Progenitor cell of endocrine pancreas (in vitro differentiated cells): ENCODE measurements at places on chromosomes 12 and 14.

- DNase-seq, result no peak
These were observed 15.1 kb downstream of the ADIPOR2 start for GRCh38 chr12:1705774-1706631.

GRCh38 chr12:108634341-108634751 is 652 bp upstream of the SELPLG start:
- DNase-seq, result no peak

DNA sequence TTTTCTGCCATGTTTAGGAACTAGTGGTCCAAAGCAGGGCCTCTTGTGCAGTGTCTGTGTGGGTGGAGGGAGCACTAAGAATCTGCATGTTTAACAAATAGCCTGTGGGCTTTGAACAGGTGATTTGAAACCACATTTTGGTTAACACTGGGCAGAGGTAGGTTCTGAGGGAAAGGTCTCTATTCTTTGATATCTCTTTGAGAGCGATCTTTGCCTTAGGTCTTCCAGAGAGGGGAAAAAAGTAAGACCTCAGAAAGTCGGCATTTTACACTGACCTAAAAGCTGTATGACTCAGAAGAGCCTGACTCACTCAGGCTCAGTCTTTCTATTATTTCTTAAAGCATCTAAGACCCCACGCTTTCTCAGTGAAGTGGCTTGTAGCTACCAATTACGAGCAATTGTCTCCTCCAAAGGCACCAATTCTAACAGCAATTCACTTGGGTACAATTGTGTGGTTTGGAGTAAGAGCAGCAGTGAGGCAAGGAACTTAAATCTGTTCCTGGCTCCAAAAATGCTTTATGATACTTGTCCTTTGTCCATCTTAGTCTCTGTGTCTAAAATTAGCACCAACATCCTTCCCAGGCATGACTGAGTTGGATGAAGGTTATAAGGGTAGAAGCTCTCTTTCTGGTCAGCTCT is 8.8 kb downstream of the EIF2B2 start:
- DNase-seq, result no peak

DNA sequence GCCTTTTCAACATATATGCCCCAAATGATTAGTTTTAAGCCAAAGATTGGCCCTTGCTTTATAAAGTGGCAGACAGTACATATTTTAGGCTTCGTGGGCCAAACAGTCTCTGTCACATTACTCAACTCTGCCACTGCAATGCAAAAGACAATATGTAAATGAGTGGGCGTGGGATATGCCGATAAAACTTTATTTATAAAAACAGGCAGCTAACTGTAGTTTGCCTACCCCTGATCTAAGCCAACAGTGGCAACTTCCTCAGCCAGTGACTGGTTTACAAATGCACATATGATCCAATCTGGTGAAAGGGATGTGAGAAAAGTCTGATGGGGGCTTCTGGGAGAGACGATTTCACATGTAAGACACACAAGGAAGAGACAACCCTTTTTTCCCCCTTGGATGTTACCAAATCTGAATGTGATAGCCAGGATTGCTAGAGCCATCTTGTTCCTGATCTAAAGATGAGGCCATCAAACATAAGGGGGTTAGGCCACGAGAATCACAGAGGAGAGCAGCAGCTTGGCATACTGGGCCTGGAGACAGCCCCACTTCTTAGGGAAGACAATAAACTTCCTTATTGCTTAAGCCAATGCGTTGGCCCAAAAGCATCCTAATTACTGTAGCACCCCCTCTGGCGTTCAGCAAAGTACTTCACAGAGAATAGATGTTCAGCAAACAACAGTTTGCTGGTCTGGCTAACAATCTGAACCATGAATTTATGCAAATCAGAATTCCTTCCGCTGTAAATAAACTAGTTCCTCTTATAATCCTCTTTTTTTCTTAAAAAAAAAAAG is 75.2 kb upstream of the TMCC3 start:
- no peak for DNase-seq

DNA sequence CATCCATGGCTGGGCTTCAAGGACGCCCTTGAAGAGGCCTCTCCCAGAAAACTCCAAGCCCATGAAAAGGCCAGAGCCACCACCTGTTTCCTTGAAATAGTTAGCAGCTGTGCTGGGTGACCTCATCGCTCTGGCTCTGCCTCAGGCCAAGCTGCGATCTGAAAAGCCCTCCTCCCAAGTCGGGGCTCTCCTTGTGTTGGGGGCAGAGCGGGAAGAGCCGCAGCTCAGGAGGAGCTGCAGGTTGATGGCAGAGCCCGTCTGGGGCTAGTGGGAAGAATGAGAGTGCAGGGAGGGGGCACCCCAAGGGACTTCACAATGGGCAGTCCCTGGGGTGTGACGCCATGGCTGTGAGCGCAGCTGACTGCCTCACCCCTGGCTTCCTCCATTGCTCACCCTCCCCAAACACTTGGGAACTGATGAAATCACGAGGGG is 50.0 kb upstream of the STON2 start:
- no peak for DNase-seq

- DNase-seq, result no peak
These were observed 77.7 kb downstream of the KCNK10 start for GRCh38 chr14:88245321-88245720.

DNA sequence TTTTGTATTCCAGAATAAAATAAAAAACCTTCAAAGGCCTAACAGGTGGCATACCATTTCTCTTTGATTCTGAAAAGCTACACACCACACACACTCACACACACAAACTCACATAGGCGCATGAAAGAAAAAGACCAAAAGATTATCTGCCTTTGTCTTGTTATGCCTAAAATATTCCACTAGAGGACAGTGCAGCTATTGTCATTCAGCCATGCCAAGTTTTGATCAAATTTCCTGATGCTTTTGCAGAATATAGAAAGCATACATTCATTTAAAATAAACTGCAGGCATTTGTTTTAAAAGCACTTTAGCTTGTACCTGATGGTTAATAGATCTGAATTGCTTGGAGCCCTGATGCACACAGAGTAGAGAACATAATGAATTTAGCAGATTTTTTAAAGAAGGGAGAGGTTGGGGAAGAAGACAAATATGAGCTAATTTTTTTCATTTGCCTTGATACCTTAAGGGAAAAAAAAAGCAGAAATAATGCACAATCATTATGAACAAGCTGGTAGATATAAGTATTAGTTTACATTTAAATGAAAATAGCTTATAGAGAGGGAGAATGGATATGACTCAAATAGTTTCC is 1766.9 kb upstream of the SEL1L start:
- no peak for DNase-seq

DNA sequence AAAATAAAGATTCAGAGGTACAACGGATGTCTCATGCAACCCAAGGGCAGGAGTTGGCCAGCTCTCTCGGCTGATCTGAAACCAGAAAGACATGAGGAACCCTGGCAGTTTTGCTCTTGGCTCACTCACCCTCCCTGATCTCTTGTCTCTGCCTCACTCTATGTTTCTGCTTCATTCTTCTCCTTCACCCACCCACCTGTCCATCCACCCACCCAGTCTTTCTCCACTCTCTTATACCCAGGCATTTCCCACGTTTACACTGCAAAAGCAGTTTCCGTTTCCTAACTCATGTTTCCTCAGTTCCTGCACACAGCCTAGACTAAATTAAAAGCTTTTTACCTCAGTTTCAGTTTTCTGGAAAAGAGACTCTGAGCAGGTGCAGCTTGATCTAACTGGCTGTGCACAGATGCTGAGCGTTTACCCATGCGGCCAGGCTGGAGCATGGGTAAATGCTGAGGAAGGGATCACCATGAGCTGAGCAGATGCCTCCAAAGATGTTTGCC is 157.6 kb downstream of the PRKCH start:
- DNase-seq, result no peak

GRCh38 chr12:113318900-113319628 is 15.8 kb downstream of the SLC8B1 start:
- DNase-seq, result no peak

- DNase-seq, result no peak
These were observed 287.3 kb downstream of the BCL11B start for GRCh38 chr14:98984719-98985041.

DNA sequence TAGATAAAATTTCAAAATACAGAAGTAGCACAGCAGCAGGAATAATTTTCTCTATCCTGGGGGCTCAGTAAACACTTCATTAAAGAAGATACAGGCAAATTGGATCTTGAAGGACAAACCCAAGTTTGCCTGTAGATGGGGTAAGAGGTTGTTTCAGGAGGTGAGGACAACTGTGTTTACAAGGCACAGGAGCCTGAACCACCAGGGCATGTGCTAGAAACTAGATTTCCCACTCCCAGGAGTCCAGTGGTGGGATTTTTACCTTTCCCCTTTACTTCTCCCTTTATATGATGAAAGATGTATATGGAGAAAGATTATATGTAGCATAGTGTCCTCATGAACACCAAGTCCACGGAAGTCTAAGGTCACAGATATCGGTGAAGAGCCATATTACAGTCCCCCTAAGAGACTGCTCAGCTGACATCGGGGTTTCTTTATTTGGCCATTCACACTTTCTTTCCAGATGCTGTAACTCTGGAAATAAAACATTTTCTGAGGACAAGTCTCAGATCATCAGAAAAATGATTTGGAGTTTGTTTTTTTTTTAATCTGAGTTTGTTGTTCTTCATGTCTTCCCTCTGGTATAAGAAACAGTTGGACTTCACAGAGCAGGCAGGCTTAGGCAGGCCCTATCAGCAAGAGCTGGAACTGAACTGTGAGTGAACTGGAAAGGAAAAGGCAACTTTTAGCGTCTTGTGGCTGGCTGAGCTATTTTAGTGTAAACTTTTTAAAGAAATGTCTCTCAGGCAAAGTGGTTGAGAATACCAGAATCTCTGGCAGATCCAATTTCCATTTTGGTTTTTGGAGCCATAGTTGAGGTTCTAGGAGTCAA is 8.0 kb upstream of the EVL start:
- no peak for DNase-seq

- no peak for DNase-seq
These were observed 55.7 kb upstream of the BCL11B start for GRCh38 chr14:99327458-99328250.

- DNase-seq, result no peak
These were observed 21.7 kb downstream of the DLK1 start for GRCh38 chr14:100748403-100748802.

- DNase-seq, result no peak
These were observed 7.3 kb downstream of the ULK1 start for GRCh38 chr12:131901431-131902331.

DNA sequence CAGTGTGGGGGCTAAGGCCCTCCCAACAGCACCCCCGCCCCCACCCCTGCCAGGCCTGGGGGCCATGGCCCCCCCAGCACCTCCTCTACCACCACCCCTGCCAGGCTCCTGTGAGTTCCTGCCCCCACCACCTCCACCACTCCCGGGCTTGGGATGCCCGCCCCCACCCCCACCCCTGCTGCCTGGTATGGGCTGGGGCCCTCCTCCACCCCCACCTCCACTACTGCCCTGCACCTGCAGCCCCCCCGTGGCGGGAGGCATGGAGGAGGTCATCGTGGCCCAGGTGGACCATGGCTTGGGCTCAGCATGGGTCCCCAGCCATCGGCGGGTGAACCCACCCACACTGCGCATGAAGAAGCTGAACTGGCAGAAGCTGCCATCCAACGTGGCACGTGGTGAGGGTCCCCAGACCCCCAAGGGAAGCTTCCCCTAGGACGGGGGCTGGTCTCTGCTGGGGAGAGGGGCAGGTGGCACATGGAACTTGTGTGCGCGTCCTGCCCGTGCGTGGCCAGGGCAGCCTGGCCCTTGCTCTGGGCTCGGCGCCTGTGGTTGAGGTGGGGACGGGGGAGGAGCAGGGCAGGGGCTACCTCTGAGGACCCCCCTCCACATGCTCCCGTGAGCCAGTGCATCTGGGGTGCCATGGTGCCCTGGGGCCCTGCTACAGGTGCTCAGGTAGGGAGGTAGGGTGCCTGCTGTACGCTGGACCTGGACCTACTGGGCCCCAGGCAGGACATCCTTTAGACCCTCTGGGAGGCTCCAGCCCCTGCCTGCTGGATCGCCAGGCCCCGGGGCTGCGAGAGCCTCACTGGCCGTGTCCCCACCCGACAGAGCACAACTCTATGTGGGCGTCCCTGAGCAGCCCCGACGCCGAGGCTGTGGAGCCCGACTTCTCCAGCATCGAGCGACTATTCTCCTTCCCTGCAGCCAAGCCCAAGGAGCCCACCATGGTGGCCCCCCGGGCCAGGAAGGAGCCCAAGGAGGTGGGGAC is 16.1 kb upstream of the ADSS1 start:
- DNase-seq, result no peak

DNA sequence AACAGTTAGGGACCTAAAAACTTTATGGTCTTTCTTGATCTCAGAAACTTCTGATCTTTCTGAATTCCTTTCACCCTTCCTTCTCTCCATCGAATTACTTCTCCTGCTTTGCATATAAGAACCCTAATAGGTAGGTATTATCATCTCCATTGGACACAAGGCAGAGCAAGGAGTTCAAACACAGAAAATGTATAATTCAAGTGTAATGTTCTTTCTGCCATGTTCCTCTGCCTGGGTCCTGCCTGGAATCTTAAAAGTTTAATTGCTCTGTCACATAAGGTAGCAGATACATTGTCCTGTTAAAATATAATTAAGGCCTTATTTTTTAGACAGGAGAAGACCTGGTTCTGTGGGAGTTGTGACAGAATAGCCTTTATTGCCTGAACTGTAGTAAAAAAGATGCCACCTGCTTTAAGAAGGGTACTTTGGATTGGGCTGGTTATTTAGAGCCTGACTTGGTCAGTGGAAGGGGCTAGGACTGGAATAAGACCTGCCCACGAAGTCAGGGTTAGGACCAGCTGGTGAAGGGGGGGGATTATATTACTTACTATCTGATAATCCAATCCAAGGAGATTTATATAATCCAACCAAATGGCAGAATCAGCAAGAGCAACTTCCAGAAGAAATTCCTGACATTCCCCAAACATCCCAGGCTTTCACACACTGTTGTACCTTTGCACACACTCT is 10.4 kb downstream of the G2E3 start:
- no peak for DNase-seq

DNA sequence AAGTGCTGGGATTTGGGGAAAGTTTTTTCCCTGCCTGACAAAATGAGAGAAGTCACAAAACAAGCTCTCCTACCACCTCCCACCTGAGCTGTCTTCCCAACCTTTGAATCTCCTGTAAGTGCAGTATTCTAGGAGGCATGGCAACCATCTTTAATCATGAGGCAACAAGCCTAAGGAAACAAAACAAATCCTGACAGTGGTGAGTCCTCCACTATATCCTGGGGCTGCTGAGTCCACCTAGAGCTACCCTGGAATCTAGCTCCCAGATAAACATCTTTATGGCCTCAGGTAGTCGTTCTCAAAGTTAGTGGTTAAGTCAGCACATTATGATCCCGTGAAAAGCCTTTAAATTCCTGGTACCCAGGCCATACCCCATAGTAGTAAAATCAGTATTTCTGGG is 22.3 kb upstream of the ACTN1 start:
- DNase-seq, result no peak

DNA sequence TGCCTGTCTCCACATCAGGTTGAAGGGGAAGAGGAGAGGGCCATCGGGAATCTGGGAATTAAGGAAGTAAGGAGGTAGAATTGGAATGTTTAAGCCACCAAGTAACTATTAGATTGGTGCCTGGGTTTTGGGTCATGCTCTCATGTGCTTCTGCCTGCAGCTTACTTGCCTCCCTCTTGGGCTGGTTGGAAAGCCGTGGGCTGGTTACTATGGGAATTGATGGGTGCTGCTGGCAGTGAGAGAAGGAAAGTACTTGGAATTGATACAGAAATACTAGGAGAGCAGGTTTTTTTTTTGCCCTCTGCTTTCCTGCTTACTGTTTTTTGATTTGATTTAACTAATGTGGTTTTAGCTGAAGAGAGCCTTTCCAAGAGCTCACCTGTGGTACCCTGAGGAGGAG is 493.5 kb upstream of the RGS6 start:
- no peak for DNase-seq
